ENCODE measurements at places on chromosomes 12 and 14.

- DNase-seq, result peak; percentile 99
These were observed 20.9 kb upstream of the GPRC5A start for GRCh38 chr12:12870465-12870864.

GRCh38 chr14:70935135-70935534, 27.9 kb downstream of the PCNX1 start:
- no peak for DNase-seq

- DNase-seq, result no peak
These were observed 1758.1 kb upstream of the SEL1L start for GRCh38 chr14:83291714-83292113.

- no peak for DNase-seq
These were observed 1.9 kb downstream of the FBRSL1 start for GRCh38 chr12:132491761-132492378.

DNA sequence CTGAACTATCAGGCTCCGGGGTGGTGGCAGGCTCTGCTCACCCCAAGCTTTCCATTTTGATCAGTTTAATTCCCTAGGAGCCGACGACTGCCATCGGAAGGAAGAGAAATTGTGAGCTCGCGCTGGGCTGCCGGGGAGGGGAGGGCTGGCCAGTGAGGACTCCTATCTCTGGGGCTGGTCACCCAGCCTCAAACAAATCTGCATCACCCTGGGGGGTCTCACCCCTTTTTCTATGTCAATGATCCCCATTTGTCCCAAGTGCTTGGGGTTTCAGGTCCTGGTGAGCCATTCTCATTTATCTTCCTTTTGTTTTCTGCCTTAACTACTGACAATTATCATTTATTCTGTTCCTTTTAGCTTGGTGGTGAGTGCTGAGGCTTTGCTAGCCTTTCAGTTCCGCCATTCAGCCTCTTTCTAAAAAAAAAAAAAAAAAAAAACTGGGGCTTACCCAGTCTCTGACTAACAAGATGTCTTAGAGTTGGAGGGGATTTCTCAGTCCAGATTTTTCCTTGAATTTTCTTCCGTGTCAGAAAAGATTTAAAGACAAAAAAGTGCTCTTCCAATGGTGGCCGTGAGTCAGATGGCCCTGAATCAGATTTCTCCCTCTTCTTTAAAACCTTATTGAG, 22.8 kb upstream of the USP44 start:
- no peak for DNase-seq

GRCh38 chr12:47864646-47865235, 40.1 kb downstream of the VDR start:
- DNase-seq, result no peak

DNA sequence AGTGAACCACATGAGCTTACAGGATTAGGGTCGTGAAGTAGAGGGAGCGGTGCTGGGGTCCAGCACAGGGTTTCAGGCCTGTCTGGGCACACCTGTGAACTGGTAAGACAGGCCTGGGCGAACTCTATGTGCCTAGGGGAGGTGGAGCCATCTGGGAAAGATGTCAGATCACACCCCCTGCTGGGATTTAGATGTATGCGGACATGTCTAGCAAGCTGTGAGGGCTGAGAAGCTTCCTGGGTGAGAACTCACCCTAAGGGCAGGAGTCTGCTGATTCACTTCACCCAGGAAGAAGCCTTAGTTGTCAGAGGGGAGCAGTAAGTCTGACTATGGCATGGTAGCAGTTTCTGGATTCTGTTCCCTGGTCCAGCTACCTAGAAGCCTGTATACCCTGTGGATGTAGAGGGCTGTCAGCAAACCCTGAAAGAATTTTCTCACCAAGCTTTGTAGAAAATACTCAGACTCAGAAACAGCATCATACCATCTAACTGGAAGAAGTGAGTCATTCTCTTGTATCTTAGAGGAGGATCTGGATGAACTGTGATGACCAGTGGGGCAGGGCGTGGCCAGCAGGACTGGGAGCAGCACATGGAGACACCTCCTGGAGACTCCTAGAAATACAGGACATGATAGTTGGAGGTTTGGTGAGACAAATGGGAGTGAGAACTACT, 11.2 kb upstream of the PYGL start:
- DNase-seq, result peak; percentile 90

- DNase-seq, result no peak
These were observed 457.6 kb downstream of the EGLN3 start for GRCh38 chr14:33493266-33493665.

DNA sequence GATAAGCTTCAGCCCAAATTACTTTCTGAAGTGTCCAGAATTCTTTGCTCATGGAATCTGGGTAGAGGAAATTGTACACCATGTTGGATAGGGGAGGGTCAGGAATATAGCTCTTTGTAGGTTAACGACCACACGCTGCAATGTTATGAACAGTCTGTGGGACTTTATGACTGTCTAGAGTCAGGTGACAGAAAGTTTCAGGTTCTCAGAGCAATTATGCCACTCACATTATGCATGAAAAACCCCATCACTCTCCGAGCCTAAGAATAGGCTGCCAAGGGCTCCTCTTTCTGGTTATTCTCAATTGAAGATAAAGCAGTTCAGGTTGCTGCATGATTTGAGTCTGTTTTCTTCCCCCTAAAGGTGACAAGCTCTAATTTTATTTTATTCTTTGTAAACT, 430.9 kb downstream of the ATP23 start:
- no peak for DNase-seq

DNA sequence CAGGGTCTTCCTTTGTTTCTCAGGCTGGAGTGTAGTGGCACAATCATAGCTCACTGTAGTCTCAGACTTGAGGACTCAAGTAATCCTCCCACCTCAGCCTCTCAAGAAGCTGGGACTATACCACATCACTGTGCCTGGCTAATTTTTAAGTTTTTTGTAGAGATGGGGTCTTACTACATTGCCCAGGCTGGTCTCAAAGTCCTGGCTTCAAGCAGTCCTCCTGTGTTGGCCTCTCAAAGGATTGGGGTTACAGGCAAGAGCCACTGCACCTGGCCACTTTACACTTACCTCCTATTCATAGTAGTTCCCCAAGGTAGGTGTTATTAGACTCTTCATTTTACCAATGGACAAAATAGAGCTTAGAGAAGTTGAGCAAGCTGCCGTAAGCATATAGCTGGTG, 29.2 kb downstream of the STYX start:
- DNase-seq, result no peak

GRCh38 chr14:104135904-104136471, 2.4 kb upstream of the KIF26A start:
- DNase-seq, result no peak

- no peak for DNase-seq
These were observed 3.3 kb upstream of the C1QL4 start for GRCh38 chr12:49340095-49340870.

DNA sequence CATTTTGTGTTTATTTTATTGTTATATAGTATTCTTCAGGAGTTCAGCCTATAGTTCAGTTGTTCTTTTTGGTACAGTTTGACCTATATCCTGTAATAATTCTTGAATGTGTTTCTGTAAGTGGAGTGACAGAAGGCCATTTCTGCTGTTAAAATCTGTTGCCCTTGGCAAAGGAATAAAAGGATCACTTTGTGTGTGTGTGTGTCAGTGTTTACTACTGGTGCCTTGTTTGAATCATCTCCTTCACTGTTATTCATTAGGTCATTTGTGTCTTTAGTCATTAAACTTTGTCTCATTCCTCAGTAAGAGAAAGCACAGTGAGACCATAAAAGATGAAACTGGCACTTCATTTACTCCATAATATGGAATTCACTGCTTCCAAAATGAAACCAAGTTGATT, 130.7 kb downstream of the TMTC2 start:
- DNase-seq, result no peak

- DNase-seq, result no peak
These were observed 269.4 kb downstream of the ITPR2 start for GRCh38 chr12:26563552-26563951.

GRCh38 chr12:45259675-45260074, 43.8 kb downstream of the ANO6 start:
- DNase-seq, result no peak

DNA sequence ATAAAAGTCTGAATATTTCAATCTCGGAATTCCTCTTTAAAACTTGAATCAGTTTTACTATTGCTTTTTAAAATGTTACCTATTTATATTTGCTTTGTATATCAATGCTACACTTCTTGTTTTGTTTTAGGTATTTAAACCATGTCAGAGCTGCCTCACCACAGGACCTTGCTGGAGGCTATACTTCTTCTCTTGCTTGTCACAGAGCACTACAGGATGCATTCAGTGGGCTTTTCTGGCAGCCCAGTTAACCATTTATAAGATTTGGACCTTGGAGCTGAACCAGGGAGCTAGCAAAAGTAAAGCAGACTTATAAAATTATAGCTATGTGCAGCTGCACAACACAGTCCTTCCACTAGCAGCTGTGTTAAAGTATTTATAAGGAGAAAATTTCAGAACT, 12.8 kb downstream of the TRMT5 start:
- DNase-seq, result no peak

DNA sequence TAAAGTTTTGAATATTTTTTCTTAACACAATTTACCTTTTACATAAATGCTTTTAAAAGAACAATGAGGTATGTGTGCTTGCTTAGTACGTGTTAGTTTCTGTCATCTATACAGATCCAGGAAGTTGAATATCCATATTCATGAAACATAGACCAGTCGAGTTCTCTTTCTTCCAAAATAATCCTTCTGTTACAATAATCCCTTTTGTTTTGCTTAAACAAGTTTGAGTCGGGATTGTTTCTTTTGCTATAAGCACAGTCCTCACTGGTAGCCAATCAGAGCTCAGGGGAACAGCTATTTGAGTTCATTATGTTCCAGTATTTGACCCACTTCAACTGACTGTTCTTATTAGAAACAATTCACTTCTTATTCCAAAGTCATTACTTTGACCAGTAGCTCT, 214.7 kb upstream of the FLRT2 start:
- DNase-seq, result no peak

DNA sequence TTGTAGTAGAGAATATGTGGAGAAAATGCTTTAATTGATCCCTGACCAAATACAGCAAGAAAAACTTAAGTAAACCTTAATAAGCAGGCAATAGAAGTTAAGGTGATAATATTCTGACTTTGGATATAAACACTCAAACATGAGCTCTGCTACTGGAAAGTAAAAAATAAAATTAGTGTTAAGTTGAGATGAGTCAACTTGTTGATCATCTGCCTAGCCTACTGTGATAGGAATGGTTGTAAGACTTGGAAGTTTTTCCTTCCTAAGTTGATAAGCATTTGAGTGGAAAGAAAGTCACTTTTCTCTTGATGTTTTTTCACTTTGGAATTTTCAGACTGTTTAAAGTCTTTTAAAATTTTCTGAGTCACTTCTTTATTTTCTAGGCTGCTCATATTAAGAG, 26.0 kb downstream of the ADIPOR2 start:
- no peak for DNase-seq

DNA sequence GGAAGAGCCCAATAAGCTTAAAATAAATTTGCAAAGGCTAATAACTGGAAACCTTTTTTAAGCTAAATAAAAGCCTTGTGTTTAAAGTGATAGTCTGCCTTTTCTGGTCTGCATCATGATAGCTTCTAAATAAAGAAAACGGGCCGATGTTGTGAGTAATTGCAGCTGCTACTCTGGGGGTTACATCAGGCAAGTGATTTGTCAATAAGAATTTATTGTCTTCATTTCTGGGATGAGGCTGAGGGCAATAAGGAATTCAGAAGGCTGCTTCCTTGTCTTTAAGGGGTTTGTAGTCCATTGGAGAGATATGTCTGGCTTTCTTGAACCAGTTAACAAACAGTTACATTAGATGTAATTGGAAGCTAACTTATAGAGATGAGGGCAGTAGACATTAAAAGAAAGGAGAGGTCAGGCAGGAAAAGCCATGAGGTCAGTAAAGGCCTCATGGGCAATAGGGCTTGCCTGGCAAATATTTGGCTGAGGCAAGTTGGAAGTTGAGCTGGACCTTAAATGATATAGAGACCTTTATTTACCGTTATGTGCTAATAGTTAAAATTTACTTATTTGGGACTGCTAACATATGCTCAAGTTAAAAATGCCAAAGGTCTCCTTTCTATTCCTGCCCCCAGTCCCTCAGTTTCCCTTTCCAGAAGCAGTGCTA, 85.0 kb downstream of the CRADD start:
- DNase-seq, result no peak

GRCh38 chr12:80192087-80192486, 92.8 kb downstream of the OTOGL start:
- no peak for DNase-seq

- no peak for DNase-seq
These were observed 3.6 kb downstream of the SMCO3 start for GRCh38 chr12:14810167-14810952.

DNA sequence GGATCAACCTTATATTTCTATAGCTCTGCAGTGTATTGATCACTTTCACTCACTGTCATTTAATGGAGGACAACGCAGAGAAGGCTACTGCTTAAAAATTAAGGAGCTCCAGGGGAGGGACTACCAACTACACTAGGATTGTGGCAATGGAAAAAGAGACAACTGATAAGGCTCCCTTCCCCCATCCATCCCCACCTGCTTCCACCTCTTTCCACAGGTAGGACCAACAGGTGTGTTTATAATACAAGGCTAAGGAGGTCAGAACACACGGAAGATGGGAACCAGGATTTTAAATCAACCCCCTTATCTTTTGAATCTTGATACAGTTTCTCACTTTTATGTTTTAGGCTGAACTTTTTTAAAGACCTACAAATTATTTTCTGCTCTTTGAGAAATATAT, 90.8 kb downstream of the STAB2 start:
- no peak for DNase-seq

DNA sequence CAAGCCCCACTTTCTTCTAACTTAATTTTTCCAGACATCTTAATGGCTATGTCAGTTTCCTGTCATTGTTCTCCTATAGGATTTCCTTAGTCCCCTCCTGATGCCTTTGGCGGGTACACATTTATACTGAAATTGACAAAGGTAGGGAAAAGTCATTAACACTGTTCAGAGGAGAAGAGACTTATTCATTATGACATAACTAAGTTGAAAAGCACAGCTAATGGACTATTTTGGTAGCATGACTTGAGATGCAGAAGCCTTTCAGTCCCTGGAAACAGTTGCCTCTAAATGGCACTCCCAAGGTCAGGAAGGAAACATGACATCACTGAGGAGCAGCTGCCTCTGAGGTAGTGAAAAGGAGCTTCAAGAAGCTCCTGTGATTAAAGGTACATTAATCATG, 317.5 kb upstream of the KITLG start:
- DNase-seq, result no peak

- no peak for DNase-seq
These were observed 12.9 kb downstream of the VASH1 start for GRCh38 chr14:76773956-76774820.

DNA sequence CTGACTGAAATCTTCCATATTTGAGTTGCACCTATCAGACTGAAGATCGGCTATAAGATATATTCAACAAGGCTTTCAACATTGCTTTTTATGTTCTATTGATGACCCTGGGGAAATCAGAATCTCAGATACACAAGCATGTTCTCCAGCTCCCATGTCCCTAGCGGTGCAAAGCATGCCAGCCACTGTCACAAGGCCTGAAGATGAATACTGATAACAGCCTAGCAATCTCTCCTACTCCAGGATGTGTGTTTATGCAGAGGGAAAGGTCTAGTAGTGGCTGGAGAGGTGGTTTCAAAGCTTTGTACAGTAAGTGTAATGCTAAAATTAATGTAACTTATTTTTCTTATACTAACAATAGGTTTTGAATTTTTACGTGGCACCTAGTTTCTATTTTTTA, 64.6 kb downstream of the SOX5 start:
- no peak for DNase-seq

Measured in HS-27A (cell line).